ENCODE measurements at places on chromosomes 7 and 10.

DNA sequence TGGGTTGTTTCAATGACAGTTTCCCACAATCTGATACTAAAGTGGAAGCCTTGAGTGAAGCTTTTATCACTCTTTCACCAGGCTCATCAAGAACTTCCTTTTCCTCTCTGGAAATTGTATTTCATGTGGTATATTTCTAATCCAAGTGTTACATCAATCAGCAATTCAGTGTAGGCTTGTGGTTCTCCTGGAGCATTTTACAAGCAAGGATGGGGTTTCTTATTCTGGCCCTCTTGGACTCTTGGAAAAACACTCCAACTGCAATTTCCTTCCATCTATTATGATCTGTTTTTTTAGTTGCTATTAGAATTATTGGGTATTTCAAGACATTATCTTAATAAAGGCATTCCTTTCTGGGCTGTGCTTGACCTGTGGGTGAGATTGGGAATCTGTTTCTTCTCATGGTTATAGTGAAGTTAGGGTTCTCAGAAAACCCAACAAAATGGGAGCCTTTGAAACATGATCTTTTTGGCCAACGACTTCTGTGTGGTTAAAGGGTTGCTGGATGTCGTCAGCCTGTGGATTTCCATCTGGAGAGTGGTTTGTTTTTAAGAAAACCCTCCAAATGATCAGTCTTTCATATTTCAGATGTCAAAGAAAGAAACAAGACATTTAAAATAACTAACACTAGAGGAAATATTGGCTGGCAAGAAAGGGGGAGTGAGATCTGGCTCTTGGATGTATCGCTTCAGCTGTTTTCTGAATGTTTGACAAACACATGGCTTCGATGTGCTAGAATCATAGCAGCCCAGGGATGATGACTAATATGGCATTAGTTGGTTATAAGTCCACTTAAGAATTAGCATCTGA lies 540.2 kb downstream of the LRMDA start:
- DNase-seq: no peak

DNA sequence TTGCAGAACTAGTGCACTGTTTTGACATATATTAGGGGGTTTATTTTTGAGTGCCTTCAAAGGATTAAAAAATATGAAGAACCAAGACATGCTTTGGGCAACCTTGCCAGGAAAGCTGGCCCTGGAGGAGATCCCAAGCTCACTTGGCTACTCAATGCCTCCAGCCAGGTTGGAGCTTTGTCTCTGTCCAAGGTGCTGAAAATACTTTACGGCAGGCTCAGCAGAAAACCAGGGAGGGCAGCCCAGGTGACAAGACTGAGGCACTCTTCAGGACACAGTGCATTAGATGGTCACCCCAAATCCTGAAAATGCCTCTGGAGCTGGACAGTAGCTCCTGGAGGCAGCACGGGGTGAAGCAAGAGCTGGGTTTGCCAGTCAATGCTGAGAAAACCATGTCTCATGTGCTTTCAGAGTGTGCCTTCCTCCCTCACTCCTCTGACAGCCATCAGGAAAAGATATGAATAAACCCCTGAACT lies 5.8 kb upstream of the KCNH2 start:
- DNase-seq: peak; percentile 76

GRCh38 chr7:50542132-50542531 lies 23.1 kb downstream of the DDC start:
- no peak for DNase-seq

DNA sequence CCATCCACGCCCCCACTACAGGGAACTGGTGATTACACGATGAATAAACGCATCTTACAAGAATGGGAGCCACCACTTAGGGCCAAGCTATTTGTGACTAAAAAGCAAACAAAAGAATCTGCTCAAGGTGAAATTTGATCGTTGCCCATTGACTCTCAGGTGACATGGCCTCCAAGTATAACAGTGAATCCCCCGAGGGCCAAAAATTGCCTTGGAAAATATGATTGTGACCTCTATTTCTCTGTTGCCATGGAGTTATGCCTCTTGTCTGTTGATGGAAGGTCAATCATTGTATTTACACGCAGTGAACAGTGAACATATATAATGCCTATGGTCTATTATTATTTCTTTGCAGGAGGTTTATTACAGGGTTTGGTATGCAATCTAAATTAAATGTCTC lies 282.3 kb downstream of the KLF6 start:
- DNase-seq: no peak

DNA sequence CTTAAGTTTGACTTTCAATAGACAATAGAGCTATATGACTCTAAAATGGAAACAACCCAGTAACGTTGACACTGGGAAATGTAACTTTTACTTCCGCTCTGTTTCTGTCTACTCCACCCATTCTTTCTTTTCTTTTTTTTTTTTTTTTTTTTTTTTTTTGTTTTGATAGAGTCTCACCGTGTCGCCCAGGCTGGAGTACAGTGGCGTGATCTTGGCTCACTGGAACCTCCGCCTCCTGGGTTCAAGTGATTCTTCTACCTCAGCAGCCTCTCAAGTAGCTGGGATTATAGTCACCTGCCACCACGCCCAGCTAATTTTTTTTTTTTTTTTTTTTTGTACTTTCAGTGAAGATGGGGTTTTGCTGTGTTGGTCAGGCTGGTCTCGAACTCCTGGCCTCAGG lies 13.9 kb downstream of the PRSS2 start:
- DNase-seq: no peak

GRCh38 chr7:54880326-54880989 lies 121.4 kb upstream of the SEC61G start:
- DNase-seq: peak; percentile 62
